Neural progenitor cell (in vitro differentiated cells): ENCODE measurements at places on chromosomes 6 and 20. TPM values are rescaled to one million over a fixed set of nuclear protein-coding genes. Genes with fewer than 3 reads are reported as not detected.

The CNKSR3 gene
- 8.8 and 9.9 TPM in 2 replicates for total RNA-seq

The WFDC5 gene
- not detected in 2 replicates for total RNA-seq

The MLN gene
- total RNA-seq = not detected in 2 replicates

The ZBTB12 gene
- 8.4 and 25.6 TPM in 2 replicates for total RNA-seq

The FGD2 gene
- 0.06 and 0.12 TPM in 2 replicates for total RNA-seq

The BMP2 gene
- 7.2 and 7.3 TPM in 2 replicates for total RNA-seq

The C20orf204 gene
- total RNA-seq = 0.04 and 0.96 TPM in 2 replicates

The MCHR2 gene
- total RNA-seq = not detected in 2 replicates

The OPRL1 gene
- 1.3 and 3.3 TPM in 2 replicates for total RNA-seq

The LY6G6D gene
- total RNA-seq = 0.90 TPM in 1 of 2 replicates, not detected in the other

The NKX2-4 gene
- not detected in 2 replicates for total RNA-seq

The NOX3 gene
- total RNA-seq = not detected in 2 replicates

The DLL1 gene
- 35.9 and 91.8 TPM in 2 replicates for total RNA-seq

The SLC12A5 gene
- total RNA-seq = 0.37 and 0.77 TPM in 2 replicates

The ALDH8A1 gene
- not detected in 2 replicates for total RNA-seq

The ECHDC1 gene
- total RNA-seq = 75.9 and 81.9 TPM in 2 replicates

The TRIM15 gene
- total RNA-seq = not detected in 2 replicates

- no peak for DNase-seq
Measured at GRCh38 chr6:80832337-80832736, 725.9 kb downstream of the BCKDHB start.

- DNase-seq = no peak
Measured at GRCh38 chr6:39044181-39044580, 4.4 kb upstream of the GLP1R start.

GRCh38 chr6:106569428-106569827, 59.9 kb downstream of the RTN4IP1 start:
- DNase-seq = no peak

DNA sequence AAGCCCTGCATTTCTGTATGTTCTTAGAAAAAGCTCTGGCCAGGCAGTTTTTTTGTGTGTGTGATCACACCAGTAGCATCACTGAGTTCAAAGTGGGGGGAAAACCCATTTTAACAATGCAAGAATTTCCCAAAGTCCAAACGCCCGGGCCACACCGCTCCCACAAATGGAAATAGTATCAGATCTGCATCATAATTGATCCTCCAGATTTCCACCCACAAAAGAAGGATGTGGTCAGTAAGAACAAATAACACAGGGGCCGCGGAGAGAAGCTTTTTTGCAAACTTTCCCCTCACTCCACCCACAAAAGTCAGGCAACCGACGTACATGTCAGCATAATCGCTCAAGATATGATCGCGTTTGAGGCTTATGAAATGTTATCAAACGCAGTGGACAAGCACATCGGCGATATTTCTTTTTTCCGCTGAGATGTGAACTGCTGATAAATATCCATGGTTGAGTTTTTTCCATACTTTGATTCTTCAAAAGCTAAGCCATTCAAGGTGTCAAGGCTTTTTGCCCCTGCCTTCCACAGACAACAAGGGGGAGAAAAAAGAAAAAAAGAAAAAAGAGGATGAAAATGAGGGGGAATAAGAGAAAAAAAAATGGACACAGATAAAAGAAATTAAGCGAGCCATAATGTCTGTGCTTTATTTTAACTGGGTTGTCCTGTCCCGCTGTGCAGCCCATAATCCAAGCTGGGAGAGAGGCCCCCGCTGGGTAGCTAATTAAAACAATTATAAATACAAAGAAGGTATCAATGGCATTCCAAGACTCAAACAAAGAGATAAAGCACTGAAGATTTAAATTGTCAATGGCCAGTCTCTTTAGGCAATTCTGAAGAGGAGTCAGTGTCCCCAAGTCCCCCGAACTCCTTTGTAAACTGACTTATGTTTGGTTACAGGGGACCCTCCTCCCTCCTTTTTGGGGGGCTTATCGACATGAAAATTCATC, 143.5 kb downstream of the ZFP64 start:
- peak; percentile 89 for DNase-seq

GRCh38 chr6:45500924-45501816, 123.4 kb upstream of the SUPT3H start:
- peak; percentile 59 for DNase-seq

GRCh38 chr6:48889429-48889828, 573.6 kb downstream of the MMUT start:
- DNase-seq = no peak

GRCh38 chr6:133613211-133613610, 275.7 kb upstream of the TCF21 start:
- no peak for DNase-seq

- no peak for DNase-seq
Measured at GRCh38 chr6:79605061-79605460, 26.1 kb upstream of the SH3BGRL2 start.

GRCh38 chr6:78578430-78578829, 288.9 kb upstream of the IRAK1BP1 start:
- DNase-seq = no peak

DNA sequence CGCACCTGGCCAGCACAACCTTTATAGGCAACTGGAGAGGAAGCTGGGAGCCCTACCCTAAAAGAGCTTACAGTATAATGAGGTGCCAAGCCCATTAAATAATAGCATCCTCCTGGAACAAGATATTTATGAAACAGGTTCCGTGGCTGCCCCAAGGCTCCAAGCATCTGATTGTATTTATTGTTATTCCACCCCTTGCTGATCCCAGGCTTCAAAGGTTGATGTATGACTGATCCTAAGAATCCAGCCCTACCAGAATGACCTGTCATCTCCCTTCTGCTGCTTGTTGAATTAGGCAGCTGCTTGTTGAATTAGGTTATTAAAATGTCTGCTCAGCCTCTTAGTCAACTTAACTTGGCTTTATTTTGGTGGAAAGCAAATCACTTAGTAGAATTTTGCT, 35.2 kb upstream of the SASH1 start:
- no peak for DNase-seq

- DNase-seq = no peak
Measured at GRCh38 chr6:161091972-161092701, 100.6 kb downstream of the MAP3K4 start.

- no peak for DNase-seq
Measured at GRCh38 chr6:45163952-45164766, 164.0 kb upstream of the RUNX2 start.

DNA sequence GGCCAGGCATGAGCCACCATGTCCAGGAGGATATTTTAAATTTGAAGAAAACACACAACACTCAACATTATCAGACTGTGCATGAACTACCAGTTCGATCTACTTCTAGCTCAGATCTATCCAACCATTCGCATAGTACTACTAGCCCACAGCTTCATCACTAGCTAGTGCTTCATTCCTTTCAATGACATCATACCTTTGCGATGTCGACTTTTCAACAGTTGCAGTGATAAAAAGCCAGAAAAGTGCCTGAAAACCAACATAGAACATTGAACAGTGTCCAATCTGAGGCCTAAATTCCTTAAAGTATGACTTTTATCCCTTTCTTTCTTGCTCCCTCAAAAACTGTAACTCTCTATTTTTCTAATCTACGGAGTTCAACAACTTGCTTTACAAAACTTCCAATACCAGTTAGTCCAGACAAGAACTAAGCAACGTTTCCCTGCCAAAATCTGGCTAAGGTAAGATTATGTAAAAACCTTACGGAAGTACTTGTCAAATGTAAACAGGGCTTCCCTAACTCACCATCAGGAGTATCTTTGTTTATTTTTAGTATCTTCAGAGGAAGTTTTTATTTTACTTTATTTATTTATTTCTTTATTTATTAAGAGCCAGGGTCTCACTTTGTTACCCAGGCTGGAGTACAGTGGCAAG, 434.0 kb upstream of the JARID2 start:
- DNase-seq = no peak

- no peak for DNase-seq
Measured at GRCh38 chr6:149636124-149636523, 12.4 kb downstream of the KATNA1 start.

GRCh38 chr6:7921046-7921445, 10.5 kb upstream of the TXNDC5 start:
- no peak for DNase-seq

DNA sequence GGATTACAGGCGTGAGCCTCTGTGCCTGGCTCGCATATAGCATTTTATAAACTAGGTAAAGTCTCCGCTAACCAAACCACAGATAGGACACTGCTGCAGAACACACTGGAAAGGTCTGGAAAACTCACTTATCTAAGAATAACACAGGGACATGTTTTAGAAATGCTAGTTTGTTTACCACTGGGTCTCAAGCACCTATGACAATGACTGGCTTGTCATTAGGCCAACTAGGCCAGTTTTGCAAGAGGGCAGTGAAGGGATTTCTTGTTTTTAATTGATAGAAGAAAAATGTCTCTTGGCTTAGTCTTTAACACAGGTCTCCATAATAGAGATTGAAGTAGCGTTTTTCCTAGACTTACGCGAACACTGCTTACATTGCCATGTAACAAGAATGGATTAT, 201.4 kb downstream of the TMEM242 start:
- no peak for DNase-seq

DNA sequence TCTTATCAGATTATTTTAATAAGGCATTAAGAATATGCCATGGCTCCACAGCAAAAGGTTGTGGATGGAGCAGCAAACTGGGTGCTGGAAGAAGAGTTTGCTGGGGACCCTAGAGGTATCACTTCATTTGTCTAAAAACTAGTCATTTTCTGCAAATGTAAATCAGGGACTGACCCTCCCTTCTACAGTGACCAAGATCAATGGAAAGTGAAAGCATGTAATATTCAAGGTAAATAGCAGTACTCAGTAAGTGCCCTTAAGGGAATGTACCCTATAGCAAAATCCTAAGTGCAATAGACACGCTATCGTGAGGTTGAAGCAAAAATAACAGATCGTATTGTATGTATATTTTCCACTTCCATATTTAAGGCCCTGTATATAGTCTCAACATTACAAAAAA, 38.7 kb downstream of the TRDN start:
- DNase-seq = no peak

DNA sequence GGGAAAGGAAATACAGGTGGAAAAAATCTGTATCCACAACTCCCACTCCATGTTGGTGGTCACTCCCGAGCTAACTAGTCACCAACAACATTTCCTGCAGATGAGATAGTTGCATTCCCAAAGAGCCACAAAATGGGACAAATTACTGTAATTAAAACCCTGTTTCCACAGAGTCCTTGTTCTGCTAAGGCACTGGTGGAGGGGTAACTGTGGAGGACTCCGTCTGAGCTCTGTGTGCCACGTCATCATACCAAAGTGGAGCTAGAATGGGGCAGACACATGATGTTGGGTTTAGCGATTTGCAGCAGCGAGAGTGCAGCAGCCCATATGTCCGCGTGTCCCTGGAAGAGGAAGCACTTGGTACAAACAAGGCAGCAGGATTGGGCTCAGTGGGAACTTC, 172.5 kb upstream of the KCNK16 start:
- no peak for DNase-seq

DNA sequence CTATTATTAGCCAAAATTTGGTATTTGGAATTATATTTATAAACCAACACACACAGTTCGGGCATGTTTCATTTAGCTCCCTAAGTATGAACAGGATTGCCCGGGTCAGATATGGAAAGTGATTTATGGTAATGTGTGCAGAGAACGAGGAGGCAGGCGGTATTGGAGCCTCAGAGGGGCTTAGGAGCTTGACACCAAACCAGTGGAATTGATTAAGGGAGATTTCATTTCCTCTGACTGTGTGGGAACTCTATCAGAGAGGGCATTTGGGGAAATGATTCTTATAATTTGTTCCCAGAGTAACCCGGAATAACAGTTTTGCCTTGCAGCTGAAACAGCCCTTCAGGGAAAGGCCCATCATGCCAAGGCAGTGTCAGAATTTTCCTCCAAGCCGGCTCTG, 115.1 kb upstream of the SPTLC3 start:
- DNase-seq = no peak

DNA sequence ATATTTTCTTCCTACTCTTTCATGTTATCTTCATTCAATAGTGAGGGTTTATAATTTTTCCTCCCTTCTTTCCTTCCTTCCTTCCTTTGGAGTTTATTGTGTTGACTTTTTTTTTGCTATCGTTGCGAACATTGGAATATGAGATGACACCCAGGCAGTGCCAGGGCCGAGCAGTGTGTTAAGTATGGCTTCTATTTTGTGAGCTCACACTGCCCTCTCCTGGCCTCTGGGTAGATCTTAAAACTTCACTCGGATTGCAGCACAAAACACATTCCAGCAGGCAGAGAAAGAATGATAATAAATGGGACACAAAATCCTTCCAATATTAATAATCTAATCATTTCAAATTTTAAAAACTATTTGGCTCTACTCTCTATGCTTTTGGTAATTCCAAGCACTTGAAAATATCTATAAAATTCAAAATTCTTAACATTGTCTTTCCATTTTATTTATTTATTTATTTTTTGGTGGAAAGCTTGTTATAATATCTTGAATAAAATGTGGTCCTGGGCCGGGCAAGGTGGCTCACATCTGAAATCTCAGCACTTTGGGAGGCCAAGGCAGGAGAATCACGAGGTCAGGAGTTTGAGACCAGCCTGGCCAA, 147.4 kb upstream of the OLIG3 start:
- DNase-seq = peak; percentile 82

DNA sequence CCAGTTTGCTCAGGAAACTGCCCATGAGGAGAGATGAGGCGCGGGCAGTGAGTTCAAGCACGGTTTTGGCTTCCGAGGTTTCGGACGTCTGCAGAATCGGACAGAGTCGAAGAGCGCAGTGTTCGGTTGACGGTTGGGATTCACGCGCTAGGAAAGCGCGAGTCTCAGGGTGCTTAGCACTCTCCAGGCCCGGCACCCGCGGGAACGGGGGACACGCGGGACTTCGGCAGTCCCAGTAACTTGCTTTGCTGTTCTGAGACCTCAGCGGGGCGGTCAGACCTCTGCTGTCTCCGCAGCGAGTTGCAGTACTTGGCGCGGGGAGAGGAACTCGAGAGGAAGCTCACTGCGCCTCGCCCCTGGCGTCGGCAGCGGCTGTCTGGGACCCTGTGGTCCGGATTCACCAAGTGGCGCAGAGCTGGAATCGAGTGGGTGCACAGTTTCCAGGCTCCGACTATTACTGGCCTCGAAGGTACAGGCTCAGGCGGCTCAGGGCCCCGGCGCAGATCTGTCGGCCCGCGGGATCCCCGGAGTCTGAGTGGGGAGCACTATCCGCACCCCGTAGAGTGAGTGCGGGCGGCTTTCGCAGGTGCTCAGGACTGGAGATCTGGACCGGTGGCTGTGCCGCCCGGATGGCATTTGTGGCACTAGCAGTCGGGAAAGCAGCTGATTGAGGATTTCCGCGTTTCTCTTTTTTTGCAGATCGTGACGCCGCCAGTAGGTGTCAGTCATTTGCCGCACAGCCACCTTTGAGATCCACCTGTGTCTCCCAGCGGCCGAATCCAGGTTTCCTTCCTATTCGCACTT, at the start of gene POM121L2:
POM121L2 (minus strand) TSS at position 128 of the 804 bp plus-strand sequence; CDS start at position 25, 103 bp downstream.
- peak; percentile 84 for DNase-seq

GRCh38 chr6:163765335-163765734, 350.8 kb downstream of the QKI start:
- DNase-seq = no peak

DNA sequence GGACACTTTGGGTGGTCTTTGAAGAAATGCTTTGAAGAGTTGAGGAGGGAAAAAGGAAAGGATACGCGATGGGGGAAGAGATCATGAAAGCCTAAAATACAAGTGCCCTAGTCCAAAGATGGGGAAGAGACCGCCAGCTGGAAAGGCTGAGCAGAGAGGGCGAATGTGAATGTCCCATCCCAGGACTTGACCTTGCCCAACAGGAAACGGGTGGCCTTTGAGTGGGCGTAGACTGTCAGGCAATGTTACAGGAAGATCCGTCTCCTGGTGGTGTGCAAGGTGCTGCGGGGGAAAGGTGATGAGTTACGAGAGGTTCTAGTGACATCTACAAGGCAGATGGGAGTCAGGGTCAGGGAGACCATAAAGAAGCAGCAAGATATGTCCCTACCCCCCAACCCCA, 55.0 kb upstream of the TBXT start:
- DNase-seq = no peak
